Activated T-helper 2 cell treated with anti-CD3 and anti-CD28 coated beads, Interferon-gamma antibody, Interleukin-2, Interleukin-4, amounts not matched to agents 10 μg/mL and 5 μg/mL and 100 μg/mL, durations not matched to agents 14 hours and 24 hours and 36 hours (primary cell): ENCODE measurements at places on chromosomes 3 and 15.

DNA sequence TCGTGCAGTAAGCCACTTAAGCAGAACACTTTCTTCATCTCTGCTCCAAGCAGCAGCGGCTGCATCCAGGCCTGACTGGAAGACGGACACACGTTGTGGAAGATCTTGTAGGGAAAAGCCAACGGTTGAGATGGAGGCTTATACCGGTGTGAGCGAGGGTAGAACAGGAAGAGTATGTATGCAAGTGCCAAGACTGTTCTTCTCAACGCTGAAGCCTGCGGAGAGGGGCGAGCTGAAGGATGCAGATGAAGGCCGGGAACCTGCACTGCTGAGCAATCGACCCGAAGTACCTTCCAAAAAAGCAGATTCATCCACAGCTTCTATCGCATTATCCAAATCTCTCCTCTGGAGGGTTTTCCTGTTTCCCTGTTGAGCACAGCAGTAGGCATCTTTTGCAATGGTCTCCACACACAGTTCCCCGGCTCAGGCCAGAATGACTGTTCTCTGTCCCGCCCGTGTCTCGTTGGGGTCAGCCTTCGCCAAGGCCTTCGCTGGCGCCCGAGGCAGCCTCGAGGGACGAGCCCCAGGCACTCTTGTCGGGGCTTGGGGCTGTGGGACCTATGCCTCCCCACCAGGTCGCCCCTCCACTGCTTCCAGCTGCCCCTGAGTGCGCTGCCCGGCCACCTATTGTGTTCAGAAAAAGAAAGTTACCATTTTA is 22.2 kb upstream of the DYNC1LI1 start:
- H3K4me3 ChIP-seq: no peak overlapping the region
- H3K4me1 ChIP-seq: no peaks in the 10 kb centered on the region
- peaks cover 29% of the 10 kb centered on the region for H3K27me3 ChIP-seq
- no peak for DNase-seq
- no peak overlapping the region for H3K27ac ChIP-seq
- H3K36me3 ChIP-seq: no peaks in the 10 kb centered on the region

GRCh38 chr3:90040554-90040953 is 933.1 kb downstream of the EPHA3 start:
- H3K4me3 ChIP-seq: no peak overlapping the region
- no peak overlapping the region for H3K27ac ChIP-seq
- no peaks in the 10 kb centered on the region for H3K27me3 ChIP-seq
- H3K36me3 ChIP-seq: no peaks in the 10 kb centered on the region

DNA sequence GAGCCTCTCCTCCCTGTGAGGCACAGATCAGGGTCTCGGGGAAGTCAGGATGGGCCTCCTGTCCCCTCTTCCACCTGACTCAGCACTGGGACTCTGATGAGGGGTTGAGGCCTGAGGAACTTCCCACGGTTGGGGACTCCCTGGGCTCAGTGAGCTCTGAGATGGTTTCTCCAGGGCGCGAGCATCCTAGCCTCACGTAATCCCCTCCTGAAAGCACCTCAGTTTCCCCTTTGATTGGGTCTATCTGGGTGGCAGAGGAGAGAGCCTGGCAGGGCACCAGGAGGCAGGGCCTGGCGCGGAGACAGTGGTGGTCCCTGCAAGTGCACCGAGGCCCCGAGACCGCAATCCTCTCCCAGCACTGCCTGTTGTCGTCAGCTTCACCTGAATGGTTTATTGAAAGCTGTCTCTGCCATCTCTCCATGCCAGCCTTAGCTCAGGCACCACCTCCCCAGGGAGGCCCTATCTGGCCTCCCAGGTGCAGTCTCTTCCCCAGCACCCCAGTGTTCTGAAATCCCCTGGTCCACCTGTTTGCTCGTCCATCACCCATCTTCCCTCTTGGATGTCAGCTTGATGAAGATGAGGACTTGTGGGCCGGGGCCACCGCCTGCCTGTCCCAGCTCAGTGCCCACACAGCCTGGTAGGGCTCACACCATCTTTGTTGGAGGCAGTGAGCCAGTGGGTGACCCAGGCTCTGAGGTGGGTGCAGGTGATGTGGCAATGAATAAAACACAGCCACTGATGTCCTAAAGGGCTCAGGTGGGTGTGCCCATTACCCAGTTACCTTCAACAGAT is 52.2 kb upstream of the PCSK6 start:
- no peaks in the 10 kb centered on the region for H3K4me1 ChIP-seq
- no peak overlapping the region for H3K4me3 ChIP-seq
- no peaks in the 10 kb centered on the region for H3K36me3 ChIP-seq
- no peak for DNase-seq
- H3K27me3 ChIP-seq: no peaks in the 10 kb centered on the region

DNA sequence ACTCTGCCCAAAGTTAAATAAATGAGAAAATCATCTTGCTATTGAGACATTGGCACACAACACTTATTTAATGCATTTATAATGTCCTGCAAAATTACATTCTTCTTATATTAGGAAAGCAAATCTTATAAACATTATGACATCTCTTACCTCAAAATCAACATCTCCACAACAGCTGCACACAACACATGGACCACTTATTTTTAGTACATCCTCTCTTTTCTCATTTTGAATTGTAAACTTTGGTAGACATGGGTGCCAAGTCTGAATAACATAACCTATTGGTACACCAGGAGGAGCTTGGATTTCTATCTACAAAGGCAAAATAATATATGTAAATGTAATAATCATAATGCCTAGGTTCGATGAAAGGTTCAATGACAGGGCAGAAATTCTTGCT is 23.0 kb downstream of the PLSCR1 start:
- DNase-seq: no peak
- no peaks in the 10 kb centered on the region for H3K27me3 ChIP-seq
- H3K4me1 ChIP-seq: peaks cover 11% of the 10 kb centered on the region
- peaks cover 55% of the 10 kb centered on the region for H3K36me3 ChIP-seq

DNA sequence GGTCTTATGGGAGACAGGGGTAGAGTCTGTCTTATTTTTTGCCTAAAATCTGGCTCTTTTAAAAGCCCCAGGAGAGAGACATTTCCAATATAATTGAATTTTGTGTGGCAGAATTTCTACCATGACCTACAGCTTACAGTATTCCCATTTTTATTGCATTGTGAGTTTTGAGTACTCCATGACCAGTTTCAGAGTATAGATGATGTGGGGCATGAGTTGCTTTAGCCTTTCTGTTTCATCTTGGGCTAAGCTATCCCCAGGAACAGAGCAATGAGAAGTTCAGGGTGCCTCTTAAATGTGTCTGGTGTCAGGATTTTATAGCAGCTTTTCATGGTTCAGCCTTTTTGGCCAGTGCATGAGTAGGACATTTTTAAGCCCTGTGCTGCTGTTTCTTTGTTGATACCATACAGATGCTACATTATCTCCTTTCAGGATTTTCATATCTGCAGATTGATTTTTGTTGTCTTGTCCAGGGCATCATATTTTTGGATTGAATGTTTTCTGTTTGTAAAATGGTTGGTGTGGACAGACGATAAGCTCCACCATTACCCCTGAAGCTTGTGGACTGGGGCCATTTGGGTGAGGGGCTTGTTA is 3.5 kb downstream of the ABHD2 start:
- H3K27ac ChIP-seq: peak overlapping the region; percentile 98
- peaks cover 25% of the 10 kb centered on the region for H3K36me3 ChIP-seq
- H3K4me3 ChIP-seq: no peak overlapping the region
- no peak for DNase-seq
- H3K27me3 ChIP-seq: no peaks in the 10 kb centered on the region
